ENCODE measurements at places on chromosomes 11 and 22.

- DNase-seq: no peak
These were observed 33.0 kb upstream of the GCAT start for GRCh38 chr22:37774728-37775127.

DNA sequence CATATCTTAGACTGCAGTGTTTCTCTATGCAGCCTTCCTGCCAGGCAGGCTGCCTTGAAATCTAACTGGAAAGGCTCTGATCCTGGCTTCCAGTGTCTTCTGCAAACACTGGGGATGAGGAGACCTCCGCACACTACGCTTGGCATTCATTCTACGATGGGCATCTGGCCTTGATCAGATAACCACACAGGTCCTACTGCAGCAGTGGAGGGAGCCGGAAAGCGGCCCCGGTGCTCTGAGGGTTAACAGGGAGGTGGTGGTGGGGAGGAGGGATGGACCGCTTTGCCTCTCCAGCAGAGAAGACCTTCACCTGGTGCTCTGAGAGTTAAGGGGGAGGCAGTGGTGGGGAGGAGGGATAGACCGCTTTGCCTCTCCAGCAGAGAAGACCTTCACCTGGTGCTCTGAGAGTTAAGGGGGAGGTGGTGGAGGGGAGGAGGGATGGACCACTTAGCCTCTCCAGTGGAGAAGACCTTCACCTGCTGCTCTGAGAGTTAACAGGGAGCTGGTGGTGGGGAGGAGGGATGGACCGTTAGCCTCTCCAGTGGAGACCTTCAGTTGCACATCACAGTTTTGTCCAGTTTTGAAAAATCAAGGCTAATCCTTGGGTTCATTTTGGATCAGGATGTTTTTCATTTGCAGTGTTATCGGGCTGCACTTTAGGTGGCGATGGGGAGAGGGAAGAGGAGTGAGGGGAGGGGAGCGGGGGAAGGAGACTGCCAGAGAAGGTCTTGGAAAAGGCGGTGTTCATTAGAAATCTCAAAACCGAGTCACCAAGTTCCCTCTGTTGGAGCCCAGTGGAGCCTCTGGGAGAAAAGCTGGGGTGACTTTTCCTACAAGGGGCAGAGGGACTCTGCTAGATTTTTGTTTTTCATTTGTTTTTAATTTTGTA, 5.6 kb downstream of the GAL start:
- DNase-seq: no peak

GRCh38 chr11:106495046-106495445, 417.6 kb downstream of the AASDHPPT start:
- no peak for DNase-seq

GRCh38 chr22:32788904-32789624, 12.4 kb upstream of the TIMP3 start:
- no peak for DNase-seq

DNA sequence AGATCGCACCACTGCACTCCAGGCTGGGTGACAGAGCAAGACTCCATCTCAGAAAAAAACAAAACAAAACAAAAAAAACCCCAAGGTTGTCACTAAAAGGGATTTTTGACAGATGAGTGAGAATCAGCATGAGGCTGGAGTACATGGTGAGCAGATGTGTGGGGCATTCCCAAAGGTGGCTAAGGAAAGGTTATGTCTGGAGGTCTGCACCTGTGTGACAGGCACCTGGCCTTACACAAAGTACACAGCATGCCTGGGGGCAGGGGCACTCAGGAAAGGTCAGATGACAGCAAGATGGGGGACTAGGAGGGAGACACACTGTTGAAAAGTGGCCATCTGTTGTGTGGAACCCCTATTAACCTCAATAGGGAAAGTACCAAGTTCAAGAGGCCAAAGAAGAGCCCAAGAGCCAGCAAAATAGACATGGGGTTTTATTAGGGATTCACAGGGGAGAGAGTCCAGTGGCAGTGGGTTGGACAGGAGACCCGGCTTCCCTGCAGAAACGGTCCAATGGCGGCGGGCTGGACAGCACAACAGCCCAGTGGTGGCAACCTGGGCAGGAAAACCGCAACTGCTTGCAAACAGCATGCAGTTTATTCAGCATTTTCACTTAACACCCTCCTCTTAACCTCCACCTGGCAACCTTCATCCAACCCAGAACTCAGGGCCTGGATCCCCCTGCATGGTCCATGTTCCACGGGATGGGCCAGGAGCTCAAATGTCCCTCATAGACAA, 101.1 kb downstream of the MICAL2 start:
- no peak for DNase-seq

- no peak for DNase-seq
These were observed 17.8 kb downstream of the MYO18B start for GRCh38 chr22:25759825-25760231.

DNA sequence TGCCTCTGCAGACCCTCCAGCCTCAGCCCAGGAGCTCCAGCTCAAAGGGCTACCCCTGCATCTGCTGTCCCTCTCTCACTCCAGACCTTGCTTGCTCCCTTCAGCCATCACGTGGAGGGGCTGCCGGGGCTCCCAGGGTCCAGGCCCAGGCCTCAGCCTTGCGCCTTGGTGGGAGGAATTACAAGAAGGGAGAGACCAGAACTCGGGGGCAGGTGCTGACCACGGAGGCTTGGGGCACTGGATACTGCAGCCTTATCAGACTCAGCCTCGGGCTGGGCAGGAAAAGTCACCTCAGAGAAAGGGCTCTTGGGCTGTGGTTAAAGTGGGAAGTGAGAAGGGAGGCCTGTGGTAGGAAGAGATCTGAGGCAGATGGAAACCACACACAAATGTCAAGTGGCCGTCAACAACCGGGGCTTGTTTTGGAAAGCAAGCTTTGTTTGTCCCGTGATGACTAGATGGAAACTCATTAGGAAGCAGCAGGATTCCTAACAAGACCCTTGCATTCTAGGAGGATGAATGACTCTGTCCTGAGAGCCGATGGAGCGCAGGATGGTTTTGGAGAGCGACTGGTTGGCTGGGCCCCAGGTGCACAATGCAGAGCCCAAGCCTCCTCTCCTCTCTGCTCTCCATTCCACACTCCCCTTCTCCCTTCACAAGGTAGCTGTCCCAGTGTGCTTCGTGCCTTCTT, 1321.7 kb downstream of the TBC1D22A start:
- no peak for DNase-seq

GRCh38 chr11:105693075-105693759, 83.3 kb downstream of the GRIA4 start:
- no peak for DNase-seq

- DNase-seq: no peak
These were observed 8.0 kb upstream of the TLCD5 start for GRCh38 chr11:120316880-120317688.

DNA sequence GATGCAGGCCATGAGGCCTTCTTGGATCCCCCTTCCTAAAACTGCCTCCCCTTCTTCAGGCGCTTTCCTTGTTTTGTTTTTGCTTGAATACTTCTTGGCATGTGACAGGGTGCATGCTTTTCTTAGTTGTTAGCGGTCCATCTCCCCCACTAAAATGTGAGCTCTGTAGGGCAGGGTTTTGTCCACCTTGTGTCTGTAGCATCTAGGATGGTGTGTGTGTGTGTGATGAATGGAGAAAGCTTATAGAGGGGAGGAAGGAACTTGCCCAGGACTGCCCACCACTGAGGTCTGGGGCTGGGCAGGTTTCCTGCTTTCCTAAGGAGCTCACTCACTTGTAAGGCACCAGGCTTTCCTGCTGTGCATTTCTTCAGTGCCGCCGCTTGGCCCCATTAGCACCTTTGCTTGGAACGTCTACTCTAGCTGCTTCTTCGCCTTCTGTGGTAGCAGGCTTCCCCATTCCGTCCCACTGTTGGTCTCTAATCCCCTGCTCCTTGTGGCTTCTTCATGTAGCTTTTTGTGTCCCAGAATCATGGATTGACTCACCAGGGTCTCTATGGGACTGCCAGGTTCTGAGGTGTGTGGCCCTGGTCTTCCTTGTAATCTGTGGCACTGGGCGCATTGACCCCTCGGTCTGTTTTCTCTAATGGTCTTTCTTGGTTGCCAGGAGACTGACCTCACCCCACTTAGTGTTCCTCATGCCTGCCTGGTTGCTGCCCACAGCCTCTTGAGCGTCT, 3.3 kb downstream of the DGCR8 start:
- no peak for DNase-seq

- DNase-seq: no peak
These were observed 53.7 kb downstream of the GALNT18 start for GRCh38 chr11:11567936-11568650.

- no peak for DNase-seq
These were observed 9.5 kb upstream of the LTO1 start for GRCh38 chr11:69684651-69685050.

GRCh38 chr22:35622191-35622913, 5.2 kb upstream of the MB start:
- no peak for DNase-seq

DNA sequence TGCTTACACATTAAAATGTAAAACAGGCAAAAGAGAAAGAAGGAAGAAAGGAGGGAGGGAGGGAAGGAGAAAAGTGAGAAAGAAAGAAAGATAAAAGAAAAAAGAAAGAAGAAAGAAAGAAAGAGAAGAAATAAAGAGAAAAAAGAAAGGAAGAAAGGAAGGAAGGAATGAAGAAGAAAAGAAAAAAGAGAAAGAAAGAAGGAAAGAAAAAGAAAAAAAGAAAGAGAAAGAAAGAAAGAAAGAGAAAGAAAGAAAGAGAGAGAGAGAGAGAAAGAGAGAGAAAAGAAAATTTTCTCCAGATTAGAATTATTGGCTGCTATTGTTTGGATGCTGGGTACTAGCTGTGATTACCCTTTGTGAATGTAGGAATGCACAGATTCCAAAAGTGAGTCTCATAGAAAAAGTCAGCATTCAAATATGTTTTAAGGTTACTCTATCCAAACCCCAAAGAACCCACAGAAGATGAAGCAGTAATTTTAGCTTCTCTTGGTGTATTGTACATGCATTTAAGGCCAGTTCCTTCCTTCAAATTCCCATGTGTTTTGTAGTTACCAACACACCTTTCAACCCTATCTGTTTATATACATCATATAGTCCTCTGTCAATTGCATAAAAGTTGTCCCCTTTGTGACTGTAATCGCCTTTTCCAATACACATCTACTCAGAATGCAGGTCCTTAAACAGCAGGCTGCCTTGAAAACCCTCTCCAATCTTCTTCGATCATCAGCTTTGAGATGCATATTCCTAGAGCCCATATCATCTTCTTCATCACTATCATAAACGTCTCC, 789 bp upstream of the FAM111A start:
- no peak for DNase-seq

DNA sequence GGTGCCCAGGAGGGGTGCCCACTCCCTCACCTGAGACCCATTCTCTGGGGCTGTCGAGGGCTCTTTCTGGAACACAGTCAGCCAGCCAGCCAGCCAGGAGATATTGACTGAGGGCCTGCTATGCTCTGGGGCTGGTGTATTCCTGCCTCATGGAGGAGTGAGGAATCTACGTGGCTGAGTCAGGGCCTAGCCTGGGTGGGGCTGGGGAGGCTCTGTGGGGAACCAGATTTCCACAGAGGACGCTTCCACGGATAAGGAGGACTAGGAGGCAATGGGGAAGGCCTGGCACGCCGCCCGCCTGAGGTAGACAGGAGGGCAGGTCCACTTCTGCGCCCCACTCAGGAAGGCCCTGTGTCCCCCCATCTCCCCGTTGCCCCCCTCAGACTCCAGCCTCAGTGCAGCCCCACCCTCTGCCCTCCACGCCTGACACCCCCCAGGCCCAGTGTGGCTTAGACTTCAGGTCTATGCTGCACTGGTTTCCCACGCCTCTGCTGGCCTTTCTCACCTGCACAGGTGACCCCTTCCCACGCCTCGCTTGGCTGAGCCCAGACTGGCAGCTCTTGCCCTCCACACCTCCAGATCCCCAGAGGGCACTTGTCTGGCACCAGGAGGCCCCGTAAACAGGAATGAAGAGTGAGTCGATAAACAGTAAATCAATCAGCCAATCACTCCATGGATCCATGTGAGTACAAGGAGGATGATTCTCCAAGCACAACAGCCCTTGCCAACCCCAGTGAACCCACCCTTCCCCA, 37.5 kb downstream of the MACROD1 start:
- DNase-seq: no peak

DNA sequence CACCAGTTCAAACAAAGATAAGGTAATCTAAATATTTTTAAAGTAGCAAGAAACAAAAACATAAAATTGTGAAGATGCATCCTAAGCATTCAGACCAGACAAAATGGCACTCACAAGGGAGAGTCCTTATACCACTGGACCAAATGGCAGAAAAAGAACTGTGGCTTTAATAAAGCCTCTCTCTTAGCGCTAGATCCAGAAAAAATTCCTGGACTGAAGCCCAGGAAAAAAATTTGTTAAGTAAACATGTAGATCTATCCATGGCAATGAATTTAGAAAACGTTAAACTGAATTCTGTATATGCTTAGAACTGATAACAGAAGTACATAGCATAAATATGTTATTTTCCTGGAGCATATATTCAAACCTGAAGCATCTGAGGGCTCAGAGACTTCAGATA, 11.8 kb upstream of the CD59 start:
- no peak for DNase-seq

DNA sequence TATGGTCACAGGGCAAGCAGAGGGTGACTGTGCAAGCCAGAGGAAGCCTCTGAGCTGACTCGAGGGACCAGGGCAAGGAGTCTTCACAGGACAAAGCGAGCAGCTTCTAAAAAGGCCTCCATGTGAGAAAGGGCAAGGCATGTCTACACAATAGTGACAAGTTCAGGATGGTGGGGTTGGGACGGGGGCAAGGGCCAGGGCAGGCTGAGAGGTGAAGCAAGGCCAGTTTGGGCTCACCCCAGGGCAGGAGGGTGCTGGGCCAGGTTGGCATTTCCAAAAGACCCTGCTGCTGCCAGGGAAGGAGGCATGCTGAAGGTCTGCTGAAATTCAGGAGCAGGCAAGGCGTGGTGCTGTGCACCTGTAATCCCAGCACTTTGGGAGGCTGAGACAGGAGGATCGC, 12.3 kb upstream of the CABP7 start:
- no peak for DNase-seq
